ENCODE measurements at places on chromosomes 11 and 22. TPM values are rescaled to one million over a fixed set of nuclear protein-coding genes. Genes with fewer than 3 reads are reported as not detected.

DNA sequence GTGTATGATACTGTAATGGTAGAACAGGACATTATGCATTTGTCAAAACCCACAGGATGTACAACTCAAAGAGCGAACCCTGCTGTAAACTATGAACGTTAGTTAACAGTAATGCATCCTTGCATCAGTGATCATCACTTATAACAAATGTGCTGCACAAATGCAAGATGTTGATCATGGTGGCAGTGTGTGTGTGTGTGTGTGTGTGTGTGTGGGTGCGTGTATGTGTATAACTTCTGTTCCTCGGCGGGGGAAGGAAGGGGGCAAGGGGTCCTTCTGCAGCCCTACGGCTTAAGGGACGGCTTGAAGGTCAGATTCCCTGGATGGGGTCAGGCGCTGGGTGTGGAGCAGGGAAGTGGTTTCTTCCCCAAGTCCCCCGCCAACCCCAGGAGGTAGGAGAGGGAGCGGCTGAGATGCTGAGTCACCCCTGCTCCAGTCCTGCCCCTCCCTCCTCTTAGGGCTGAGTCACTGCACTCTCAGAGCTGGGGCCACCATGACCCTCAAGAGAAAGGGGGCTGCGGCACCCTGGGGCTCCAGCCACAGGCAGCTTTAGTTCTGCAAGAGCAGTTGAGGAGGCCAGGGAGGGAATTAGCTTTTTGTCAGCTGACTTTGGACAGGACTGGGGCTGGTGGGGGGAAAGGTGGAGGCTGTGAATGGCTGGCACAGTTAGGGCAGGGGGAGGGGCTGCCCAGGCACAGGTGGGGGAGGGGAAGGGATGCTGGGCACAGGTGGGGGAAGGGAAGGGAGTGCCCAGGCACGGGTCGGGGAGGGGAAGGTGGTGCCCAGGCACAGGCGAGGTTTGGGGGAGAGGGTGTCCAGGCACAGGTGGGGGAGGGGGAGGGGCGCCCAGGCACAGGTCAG is 8.8 kb upstream of the CTSD start:
- DNase-seq: no peak

DNA sequence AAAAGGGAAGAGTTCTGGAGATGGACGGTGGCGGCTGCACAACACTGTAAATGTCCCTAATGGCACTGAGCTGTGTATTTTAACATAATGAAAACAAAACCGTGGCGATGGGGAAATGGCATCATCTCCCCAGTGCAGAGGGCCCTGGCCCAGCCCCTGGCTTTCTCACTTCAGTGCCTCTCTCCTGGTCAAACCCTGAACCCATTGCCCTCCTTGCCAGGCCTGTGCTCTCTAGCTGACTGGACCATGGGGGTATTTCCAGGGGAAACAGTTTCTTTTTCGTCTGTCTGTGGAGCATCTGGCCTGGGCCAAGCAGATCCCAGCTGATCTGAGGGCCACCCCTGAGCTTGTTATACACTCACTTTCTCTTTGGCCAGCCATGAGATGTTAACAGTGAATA is 17.4 kb upstream of the NAP1L4 start:
- no peak for DNase-seq

The HBB gene
- total RNA-seq: not detected

DNA sequence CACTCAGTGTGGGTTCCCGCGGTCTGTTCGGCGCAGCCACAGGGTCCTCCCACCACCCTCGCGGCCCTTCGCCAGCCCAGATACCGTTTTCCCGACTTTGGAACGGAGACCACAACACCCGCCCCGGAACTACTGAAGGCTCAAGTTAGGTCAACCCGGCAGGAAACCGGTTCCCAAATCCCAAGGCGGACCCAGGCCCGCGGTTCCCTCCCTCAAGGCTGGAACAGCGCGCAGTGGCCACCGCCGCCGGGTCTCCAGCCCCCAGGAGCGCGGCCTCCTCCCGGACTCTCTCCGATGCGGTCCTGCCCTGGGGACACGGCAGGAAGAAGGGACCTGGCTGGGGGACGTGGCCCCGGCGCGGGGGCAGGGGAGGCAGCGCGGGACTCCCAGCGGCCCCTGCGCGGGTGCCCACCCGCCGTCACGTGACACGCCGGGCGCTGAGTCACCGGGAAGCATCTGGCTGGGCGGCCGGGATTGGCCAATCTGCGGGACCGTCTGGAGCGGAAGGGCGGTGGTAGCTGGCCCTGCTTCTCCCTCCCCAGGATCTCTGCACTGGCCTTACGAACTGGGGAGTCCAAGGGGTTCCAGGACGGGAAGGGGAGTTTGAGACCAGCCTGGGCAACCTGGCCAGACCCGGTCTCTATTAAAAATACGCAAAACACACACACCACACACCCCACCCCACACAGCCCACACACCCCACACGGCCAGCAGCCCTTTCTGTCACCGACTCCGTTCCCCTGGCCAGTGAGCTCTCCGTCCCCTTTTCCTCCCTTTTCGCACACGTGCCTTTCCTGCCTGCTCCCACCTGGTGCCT is 21.5 kb upstream of the MALAT1 start:
- DNase-seq: peak; percentile 96

DNA sequence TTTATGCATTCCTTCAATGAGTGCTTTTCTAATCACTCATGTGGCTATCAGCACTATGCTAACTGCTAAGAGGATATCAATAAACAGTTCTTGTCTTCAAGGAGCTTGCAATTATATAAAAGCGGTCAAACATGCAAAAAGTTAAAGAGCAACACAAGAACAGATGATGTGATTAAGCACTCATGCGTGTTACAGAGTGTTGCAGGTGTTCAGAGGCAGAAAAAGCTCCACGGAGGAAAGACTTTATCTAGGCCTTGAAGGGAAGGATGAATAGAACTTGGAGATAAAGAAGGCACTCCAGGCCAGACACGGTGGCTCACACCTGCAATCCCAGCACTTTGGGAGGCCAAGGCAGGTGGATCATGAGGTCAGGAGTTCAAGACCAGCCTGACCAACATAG is 13.6 kb downstream of the CD3E start:
- no peak for DNase-seq

GRCh38 chr11:83836883-83837654 is 550.9 kb upstream of the CCDC90B start:
- DNase-seq: peak; percentile 49

The KCNK4 gene
- total RNA-seq: 0.14 TPM

DNA sequence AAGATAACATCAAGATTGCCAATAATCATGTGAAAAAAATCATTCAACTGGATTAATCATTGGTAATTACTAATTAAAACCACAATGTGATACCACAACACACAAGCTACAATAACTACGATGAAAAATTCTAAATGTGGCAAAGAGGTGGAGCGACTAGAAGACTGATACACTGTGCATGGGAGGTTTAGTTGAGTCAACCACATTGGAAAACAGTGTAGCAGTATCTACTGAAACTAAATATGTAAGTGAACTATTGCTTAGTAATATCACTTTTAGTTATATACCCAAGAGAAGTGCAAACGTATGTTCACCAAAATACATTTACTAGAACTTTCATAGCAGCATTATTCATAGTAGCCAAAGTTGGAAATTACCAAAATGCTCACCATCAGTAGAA is 359.9 kb downstream of the ETS1 start:
- DNase-seq: no peak

- DNase-seq: no peak
Measured at GRCh38 chr11:82634091-82634490, 99.6 kb downstream of the FAM181B start.

GRCh38 chr11:128691802-128692752 is 1.8 kb upstream of the FLI1 start:
- no peak for DNase-seq

GRCh38 chr22:45692549-45692948 is 20.9 kb downstream of the ATXN10 start:
- no peak for DNase-seq

DNA sequence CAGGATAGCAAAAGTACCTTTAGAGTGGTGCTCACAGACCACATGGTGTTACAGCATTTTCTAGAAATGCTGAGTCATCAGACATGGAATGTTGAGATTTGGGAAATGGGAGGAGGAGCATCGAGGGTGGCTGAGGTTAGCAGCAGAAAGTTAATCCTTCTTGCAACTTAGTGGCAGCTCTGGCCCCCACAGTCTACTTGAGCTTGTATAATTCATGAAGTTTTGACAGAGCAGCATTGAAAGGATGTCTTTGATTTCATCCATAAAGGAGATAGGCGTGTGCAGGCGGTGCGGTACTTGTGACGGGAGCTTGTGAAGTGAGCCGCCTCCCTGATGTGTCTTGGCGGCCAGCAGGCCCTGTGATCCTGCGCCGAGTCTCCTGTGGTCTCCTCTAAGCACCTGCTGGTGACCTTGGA is 330.5 kb downstream of the TBC1D22A start:
- DNase-seq: no peak

GRCh38 chr11:15967166-15967565 is 389.2 kb downstream of the SOX6 start:
- no peak for DNase-seq

- DNase-seq: no peak
Measured at GRCh38 chr22:38467904-38468442, at the start of gene KDELR3. Gene KDELR3 (plus strand): TSS chr22:38468096. CDS start chr22:38468234, 138 bp downstream.

The ZDHHC8 gene
- total RNA-seq: 5.1 TPM

DNA sequence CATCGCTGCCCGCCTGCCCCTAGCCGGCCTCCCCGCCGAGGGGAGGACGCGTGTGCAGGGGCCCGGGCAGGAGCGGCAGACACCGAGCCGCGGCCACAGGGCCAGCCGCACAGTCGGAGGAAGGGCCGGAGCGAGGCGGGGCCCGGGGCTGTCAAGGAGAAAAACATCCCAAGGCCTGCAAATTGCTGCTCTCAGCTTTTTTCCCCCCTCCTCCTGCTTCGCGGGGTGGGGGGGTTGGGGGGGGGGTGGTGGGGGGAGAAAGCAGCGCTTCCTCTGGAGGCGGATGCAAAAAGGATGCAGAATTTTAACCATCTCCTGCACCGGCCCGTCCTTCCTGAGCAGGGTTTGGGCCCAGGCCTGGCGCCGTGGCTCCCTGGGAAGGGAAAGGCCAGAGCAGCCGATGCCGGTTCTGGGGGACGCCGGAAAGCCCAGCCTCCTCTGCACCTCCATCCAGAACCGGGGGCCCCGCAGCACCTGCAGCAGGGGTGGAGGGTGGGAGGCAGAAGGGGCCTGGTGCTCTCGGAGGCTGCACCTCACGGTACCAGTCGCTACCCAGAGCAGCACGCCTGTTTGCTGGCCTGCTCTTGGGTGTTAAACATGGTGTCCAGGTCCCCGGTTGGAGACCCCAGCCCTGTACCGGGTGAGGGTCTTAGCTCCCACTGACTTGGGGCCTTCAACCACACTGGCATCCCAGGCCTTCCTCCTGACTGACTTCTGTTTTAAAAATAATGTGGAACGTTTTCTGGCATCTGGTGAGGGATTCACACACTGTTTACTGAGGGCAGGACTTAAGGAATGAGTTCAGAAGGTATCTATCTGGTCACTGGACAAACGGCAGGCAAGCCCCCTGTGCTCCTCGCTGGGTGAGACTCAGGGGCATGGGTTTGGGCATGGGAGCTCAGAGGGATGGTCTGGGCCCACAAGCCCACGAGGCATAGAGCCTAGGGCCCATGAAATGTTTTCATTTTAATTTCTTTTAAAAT is 77.4 kb upstream of the WNT7B start:
- peak; percentile 66 for DNase-seq

GRCh38 chr11:75554258-75555022 is 7.6 kb upstream of the SERPINH1 start:
- peak; percentile 53 for DNase-seq

DNA sequence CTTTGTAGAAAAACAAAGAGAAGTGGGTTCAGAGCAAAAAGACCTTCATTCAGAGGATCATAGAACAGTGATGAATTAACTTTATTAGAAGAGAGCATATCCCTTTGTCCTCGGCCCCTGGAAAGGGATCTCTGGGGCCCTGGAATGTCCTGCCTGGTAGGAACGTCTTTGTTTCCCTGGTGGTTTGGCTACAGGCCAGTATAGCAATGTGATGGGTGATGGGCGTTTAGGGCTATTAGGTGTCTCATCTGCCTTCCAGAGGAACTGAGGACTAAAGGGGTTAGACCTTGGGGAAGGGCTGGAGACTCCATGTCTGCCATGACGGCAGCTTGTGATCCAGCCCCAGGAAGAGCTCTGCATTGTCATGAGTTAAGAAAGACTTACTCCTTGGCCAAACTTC is 9.1 kb downstream of the APOL4 start:
- DNase-seq: no peak

DNA sequence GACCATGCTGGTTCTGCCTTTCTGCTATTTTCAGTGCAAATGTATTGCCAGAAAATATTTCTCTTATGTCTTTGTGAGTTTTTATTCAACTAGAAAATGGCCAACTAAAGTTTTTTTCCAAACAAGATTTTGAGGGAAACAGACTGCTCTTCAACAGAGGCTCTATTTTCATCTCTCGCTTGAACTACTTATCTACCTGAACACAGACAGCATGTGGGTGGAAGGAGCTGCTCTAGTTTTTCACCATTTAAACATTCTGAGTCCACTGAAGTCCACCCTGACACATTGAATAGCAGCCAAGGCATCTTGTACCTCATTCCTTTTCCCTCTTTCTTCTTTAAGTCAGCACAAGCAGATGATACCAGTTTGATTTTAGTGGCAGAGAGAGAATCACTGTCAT is 9.8 kb upstream of the OR9I1 start:
- no peak for DNase-seq

- DNase-seq: no peak
Measured at GRCh38 chr11:117546431-117547194, 219.0 kb downstream of the CEP164 start.

GRCh38 chr11:83063073-83063754 is 8.5 kb downstream of the RAB30 start:
- peak; percentile 60 for DNase-seq

- no peak for DNase-seq
Measured at GRCh38 chr11:56172256-56172830, 4.1 kb upstream of the OR5J2 start.

The CREB3L1 gene
- 7.2 TPM for total RNA-seq

DNA sequence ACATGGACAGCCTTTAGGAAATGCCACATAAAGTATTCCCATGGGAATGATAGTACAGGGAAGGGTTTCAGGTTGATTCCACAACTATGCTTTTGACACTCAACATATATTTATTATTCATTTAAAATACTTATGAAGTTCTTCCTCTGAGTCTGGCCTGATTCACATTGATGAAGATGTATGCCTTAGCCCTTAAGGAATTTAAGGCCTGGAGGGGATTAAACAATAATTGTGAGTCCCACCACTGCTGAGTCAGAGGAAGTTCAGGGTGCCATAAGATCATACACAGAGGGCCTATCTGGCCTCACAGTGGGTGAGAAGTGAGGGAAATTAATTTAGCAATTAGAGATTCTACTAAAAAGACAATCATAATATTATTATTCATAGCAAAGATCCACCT is 161.1 kb upstream of the SNX19 start:
- no peak for DNase-seq

DNA sequence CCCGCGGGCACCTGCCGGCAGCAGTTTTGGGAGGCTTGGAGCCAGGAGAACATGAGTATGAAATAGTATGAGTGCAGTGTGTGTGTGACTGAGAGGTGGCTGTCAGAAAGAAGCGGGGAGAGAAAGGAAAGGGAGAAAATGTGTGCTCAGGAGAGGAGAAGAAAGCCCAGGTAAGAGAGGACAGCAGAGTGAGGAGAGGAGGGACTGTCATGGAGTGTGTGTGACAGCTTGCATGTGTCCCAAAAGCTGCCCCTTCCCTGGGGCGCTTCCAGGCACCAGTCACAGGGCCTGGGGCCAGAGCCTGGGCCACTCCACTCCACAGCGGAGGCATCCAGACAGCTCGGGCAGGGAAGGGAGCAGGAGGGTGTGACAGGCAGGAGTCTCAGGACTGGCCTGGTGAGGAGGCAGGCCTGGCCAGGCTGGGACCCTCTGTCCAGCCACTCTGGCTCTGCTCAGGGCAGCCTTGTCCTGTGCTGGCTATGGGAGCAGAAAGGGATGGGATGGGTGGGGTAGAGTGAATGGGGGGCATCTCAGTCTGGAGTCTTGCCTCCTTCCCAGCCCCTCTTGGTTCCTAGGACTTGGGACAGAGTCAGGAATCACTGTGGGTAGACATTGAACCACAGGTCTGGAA is 949 bp downstream of the MMP11 start:
- peak; percentile 51 for DNase-seq
